ENCODE measurements at places on chromosomes 13 and 19.

- DNase-seq, result no peak
These were observed 23.3 kb downstream of the GGACT start for GRCh38 chr13:100565286-100565685.

GRCh38 chr19:41706741-41707501 is 1.5 kb upstream of the CEACAM5 start:
- no peak for DNase-seq

- no peak for DNase-seq
These were observed 64.0 kb upstream of the ZNF681 start for GRCh38 chr19:23822735-23823134.

DNA sequence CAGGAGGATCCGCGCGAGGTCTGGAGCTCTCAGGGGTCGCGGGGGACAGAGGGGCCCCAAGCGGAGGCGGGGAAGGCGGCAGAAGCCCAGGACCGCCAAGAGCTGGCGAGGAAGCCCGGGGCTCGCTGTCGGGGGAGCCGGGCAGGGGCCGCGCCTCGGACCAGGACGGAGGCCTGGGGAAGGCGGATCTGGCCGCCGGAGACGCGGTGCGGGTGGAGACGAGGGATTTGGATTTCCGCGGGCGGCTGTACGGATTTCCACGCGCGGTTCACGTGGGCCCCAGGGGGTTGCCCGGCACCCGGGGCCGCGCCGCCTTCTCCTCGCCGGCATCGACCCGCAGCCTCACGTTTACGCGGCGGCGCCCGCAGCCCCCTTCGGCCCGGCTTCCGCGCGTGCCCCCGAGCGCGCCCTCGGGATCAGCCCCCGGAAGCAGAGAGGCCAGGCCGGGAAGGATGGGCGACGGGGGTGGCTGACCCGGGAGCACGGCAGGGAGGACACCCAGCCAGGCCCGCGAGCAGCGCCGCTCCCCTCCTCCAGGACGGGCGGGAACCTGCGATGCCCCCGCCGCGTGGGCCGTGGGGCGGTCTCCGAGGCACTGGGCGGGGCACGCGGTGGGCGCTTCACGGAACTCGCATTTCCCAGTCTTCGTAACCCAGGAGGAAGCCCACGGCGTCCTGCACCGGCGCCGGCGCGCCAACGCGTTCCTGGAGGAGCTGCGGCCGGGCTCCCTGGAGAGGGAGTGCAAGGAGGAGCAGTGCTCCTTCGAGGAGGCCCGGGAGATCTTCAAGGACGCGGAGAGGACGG is 4.7 kb downstream of the F7 start:
- DNase-seq, result no peak

GRCh38 chr13:60620611-60621395 is 223.8 kb downstream of the TDRD3 start:
- DNase-seq, result no peak

DNA sequence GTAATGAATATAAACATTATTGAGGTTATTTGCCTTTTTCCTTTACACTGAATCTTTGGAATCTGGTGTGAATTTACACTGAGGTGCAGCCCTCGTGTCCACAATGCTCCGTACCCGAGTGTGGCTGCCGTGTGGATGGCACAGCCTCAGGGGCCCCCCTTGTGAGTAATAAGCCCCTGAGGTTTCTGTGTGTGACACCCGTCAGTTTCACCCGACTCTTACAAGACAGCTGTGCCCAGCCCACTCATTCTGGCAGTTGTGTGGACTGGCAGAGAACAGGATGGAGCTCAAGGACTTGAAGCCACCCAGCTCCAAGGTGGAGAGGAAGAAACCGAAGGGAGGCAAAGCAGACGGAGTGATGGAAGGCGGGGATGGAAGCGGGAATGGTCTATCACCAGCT is 7.8 kb downstream of the PROZ start:
- DNase-seq, result no peak

GRCh38 chr19:46239193-46240024 is 9.9 kb downstream of the IGFL1 start:
- DNase-seq, result no peak

- DNase-seq, result no peak
These were observed 129.3 kb downstream of the KCNRG start for GRCh38 chr13:50144246-50145160.

- peak; percentile 76 for DNase-seq
These were observed 1.5 kb downstream of the BIVM start for GRCh38 chr13:102800145-102801041.

DNA sequence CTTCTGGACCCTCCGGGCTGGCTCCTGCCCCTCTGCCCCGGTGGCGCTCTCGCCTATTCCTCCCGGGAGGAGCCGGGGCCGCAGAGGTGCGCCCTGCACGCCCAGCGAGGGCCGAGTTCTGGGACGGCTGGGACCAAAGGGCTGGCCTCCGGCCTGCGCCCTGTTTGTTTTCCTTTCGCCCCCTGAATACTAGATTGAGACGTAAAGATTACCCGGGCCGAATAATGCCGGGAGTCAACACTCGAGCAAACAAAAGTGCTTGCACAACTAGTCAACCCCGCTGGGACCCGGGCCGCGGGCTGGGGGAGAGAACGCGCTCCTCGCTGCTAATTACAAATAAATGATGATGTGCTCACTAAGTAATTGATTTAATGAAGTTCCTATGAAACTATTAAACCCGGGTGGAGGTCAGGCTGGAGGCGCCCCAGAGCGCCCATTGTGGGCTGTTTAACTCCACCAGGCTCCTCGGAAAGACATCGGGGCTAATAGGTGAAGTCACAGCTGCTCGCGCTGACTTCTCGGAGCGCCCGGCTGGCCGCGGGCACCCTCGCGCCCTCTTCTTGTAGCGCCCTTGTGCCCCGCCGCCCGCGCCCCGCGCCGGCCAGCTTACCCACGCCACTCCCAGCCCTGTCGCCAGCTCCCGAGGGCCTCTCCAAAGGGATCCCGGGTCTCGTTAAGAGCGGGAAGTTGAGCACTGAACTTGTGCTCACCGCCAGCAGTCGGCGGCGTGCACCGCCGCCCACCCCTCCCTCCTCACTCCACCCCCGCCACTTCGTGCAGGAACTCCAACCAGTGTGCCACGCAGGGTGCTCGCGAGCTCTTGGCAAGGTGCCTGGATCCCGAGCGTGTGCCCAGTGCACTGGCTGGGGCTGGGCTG is 14.9 kb downstream of the ZIC5 start:
- no peak for DNase-seq

DNA sequence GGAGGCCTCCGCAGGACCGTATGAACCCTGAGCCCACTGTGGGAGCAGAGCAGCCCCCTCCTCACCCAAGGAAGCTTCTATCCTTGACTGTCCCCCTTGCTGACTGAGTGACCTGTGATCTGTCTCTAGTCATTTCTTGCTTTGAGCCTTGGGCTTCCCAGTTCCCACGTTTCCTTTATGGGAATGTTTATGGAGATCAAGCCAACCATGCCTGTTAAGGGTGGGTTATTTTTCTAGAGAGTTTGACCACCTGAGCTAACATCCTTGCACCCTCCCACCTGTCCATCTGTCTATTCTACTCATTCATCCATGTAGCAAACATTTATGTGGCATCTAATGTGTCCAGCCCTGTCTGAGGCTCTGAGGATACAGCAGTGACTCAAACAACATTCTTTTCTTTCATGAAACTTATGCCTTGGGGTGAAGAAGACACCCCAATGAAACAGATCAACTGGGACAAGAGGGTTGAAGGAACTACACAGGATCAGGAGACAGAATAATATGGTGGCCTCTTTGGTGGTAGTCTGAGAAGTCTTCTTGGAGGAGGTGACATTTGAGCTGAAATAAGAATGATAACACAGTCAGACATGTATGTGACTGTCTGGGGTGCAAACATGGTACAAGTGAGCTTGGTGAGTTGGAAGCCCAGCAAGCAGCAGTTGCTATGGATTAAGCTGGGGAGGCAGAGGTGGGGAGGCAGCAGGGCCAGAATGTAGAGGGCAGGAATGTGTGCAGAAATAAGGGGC is 30.5 kb downstream of the CERS4 start:
- DNase-seq, result no peak
